G401 (cell line): ENCODE measurements at places on chromosomes 12 and 14. TPM values are rescaled to one million over a fixed set of nuclear protein-coding genes. Genes with fewer than 3 reads are reported as not detected.

- no peak for DNase-seq
Observed at GRCh38 chr12:78275886-78276285, 445.2 kb downstream of the NAV3 start.

DNA sequence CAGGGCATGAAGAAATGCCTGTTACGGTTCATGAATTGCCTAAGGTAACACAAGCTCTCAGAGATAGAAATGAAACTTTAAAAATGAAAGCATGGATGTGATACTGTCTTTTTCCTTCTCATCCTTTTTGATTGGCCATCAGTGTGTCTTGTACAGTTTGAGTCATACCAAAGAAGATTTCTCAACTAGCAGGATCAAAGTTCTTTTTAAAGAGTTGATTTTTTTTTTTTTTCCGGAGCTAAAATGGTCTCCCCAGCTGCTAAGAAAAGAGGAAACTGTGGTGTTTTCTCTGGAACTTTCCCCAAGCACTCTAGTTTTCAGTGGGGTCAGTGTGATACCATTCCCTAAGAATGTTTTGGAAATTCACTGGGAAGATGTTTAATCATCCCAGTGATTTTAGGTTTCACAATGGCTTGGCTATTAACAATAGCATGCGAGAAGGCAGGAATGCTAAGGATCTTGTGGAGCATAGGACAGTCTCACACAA is 105.0 kb downstream of the ETNK1 start:
- DNase-seq, result no peak

DNA sequence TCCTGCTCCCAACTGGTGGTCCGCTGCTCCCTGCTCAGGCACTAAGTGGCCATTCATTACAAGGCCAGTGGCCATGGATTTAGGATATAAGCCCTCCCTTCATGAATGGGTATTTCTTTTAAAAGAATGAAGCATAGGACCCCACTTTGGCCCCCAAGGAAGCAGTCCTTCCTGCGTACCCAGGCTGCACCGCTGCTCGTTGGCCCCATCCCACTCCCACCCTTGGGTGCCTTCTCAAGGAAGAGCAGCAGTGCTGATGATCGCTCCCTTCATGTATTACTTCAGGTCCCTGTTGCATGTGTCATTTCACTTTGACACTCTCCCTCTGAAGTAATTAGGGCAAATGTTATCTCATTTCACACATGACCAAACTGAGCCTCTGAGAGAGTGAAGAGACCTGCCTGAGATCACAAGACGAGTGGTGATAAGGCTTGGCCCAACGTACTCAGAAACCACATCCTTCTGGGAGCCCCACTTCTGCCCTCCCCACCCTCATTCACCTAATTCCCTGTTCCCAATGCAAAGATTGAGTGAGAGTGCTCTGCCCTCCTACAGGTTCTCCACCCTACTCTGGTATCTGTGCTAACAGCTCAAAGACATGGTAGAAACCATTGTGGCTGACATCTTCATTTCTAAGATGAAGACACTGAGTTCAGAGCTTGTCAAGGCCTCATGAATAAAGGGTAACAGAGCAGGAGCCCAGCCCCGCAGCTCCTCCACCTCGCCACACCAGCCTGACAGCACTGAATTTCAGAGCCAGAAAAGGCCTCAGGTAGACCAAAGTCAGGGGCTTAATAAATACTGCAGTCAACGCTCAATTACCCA is 10.3 kb upstream of the KRT2 start:
- no peak for DNase-seq

GRCh38 chr14:50344116-50344775 is 32.1 kb downstream of the DMAC2L start:
- DNase-seq, result no peak

- DNase-seq, result no peak
Observed at GRCh38 chr14:91439345-91439744, 21.7 kb upstream of the CCDC88C start.

DNA sequence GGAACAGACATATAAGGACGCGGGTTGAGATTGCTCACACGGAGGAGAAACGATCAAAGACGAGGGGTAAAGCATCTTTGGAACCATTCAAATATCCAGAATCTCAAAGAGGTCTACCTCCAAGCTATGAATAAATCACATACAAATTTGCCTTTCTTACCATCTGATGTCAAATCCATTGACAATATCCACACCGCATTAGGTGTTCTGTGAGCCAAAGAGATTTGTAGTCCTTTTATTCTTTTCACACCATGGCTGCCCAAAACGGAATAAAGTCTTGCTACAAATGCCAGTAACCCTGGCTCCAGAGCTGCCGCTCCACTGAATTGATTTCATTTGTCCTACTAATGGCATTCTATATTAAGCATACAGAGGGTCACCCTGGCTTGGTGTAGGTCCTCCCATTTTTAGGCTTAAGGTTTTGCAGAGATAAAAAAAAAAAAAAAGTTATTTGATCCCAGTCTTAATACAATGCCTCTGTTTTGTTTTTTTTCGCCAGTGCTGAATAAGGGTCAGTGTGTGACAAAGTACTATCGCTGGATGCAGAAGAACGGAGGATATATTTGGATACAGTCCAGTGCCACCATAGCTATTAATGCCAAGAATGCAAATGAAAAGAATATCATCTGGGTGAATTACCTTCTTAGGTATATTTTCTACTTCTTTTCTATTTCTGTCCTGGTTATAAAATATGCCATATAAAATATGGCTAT is 157.3 kb downstream of the EGLN3 start:
- DNase-seq, result peak; percentile 7

- DNase-seq, result no peak
Observed at GRCh38 chr12:20917819-20918218, 107.3 kb downstream of the SLCO1B3 start.

- no peak for DNase-seq
Observed at GRCh38 chr14:101183376-101184103, 280.0 kb upstream of the RTL1 start.

GRCh38 chr14:31902945-31903646 is 174.0 kb upstream of the ARHGAP5 start:
- no peak for DNase-seq

GRCh38 chr12:98973395-98973794 is 328.3 kb downstream of the APAF1 start:
- DNase-seq, result no peak

GRCh38 chr14:59046746-59047145 is 141.7 kb upstream of the DAAM1 start:
- no peak for DNase-seq

DNA sequence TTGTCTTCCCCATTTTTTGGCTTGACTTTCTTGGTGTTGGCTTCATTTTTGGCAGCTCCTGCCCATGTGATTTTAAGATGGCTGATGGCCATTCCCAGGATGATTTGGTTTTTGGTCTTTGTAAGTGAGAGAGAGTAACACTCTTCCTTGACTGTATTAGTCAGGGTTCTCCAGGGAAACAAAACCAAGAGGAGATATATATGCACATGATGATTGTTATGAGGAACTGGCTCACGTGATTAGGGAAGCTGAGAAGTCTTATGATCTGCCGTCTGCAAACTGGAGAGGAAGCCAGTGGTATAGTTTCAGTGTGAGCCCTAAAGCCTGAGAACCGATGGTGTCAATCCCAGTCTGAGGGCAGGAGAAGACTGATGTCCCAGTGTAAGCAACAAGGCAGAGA is 146.6 kb downstream of the NRXN3 start:
- DNase-seq, result no peak

- no peak for DNase-seq
Observed at GRCh38 chr14:98244966-98245569, 1026.9 kb downstream of the BCL11B start.

DNA sequence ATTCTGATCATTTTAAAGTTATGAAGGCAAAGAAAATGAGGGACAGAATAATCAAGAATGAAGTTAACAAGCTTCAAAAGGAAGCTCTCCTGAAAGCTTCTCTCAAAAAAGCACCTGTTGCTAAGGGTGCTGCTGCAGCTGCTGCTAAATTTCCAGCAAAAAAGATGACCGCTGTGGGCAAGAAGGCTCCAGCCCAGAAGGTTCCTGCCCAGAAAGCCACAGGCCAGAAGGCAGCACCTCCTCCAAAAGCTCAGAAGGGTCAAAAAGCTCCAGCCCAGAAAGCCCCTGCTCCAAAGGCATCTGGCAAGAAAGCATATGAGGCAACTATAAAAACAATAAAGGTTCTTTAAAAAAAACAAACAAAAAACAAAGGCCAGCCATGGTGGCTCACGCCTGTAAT is 52.7 kb upstream of the NR2C1 start:
- no peak for DNase-seq

GRCh38 chr14:60266021-60266937 is 17.3 kb downstream of the PPM1A start:
- DNase-seq, result no peak

DNA sequence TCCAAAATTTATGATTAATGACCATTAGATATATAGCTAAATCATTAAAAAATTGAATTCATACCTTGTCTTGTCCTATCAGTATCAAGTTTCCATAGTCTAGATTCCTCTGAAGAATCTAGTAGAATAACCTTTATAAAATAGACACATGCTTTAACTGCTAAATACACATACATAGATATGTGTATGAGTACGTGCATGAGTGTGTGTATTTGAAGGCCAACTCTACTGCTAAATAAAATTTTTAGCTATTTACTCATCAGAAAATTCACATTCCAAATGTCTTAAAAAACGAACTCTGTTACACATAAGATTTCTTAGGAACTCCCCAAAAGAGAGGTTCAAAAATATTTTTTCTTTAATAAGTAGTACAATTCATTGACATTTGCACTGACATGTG is 233.0 kb downstream of the SSPN start:
- DNase-seq, result no peak

DNA sequence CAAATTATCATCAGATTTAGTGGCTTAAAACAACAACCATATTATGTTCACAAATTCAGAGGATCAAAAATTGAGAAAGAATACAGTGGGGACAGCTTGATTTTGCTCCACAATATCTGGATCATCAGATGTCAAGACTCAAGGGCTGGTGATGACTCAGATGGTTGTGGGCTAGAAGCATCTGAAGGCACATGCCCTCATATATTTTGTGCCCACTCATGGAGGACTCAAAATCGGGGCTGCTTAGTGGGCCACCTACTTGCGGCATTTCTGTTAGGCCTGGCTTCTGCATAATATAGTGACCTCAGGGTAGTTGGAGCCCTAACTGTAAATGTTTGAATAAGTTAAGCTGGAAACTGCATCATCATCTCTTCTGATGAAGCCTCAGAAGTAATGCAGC is 584.5 kb downstream of the SLC16A7 start:
- no peak for DNase-seq

DNA sequence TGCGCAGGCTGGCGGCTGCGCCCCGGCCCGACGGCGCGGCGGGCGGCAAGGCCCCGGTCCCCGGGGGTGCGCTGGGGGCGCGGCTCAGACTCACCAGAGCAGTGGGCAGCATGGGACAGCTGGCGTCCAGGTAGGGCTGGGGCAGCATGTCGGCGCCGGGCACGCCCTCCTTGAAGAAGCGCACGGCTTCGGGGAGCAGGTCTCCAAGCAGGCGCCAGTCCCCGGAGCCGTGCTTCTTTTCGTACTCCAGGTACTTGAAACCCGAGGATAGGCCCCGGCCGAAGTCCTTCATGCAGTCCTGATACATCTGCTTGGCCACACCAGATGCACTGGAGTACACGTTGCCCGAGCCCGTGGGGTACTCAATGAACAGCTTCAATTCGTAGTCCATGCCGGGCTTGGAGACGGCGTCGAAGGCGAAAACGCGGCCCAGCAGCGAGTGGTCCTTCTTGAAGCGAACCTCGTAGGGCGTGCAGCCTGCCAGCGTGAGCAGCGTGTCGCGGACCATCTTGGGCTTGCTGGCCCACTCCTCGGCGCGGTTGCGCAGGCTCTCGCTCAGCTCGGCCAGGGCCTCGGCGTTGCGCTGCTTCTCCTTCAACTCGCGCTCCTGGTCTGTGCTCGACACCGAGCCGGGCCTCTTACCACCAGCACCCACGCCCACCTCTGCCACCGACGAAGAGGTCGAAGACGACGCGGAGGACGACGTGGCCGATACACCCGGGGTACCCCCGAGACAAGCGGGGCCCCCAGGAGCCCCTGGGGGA is 2.2 kb downstream of the IRF2BPL start:
- peak; percentile 53 for DNase-seq

DNA sequence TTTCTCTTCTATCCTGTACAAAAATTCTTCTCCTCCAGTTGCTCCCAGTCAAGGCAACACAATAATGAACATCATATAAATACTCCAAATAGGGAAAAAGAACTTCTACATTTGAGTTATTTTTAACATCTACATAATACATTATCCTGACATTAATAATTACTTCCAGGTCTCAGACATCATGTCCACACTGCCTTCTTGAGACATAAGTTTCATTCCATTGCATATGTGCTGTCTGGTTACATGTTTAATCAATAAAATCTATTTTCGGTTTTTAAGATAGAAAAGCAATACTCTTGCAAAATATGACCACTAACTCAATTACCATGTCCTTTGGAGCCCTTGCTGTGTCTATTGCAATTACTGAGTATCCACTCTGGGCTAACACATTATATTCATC is 881.9 kb downstream of the GALC start:
- DNase-seq, result no peak

GRCh38 chr12:113722747-113723146 is 243.4 kb downstream of the RBM19 start:
- no peak for DNase-seq

GRCh38 chr12:109999983-110000505 is 814 bp downstream of the ANKRD13A start:
- DNase-seq, result peak; percentile 30

The ASPG gene
- not detected in 2 replicates for total RNA-seq

The TAPBPL gene
- 0.25 TPM in 1 of 2 replicates, not detected in the other for total RNA-seq

The CLEC14A gene
- not detected in 2 replicates for total RNA-seq

The TAS2R7 gene
- total RNA-seq, result not detected in 2 replicates

The RHOJ gene
- total RNA-seq, result not detected in 2 replicates

The RDH16 gene
- not detected in 2 replicates for total RNA-seq

The FAR2 gene
- total RNA-seq, result not detected in 2 replicates

The AQP2 gene
- total RNA-seq, result not detected in 2 replicates

The OASL gene
- not detected in 2 replicates for total RNA-seq

The ABHD12B gene
- not detected in 2 replicates for total RNA-seq

The SCN8A gene
- 1.2 and 5.4 TPM in 2 replicates for total RNA-seq

The MFAP5 gene
- total RNA-seq, result not detected in 2 replicates

The BRAP gene
- 15.8 and 17.0 TPM in 2 replicates for total RNA-seq

The MYL2 gene
- total RNA-seq, result not detected in 2 replicates

The GNPNAT1 gene
- 158 and 201 TPM in 2 replicates for total RNA-seq
